ENCODE measurements at places on chromosomes 3 and 15. TPM values are rescaled to one million over a fixed set of nuclear protein-coding genes. Genes with fewer than 3 reads are reported as not detected.

CRYGS gene
- total RNA-seq, result 4.3 TPM

ZDHHC19 gene
- not detected for total RNA-seq

AEN gene
- total RNA-seq, result 45.7 TPM

KBTBD8 gene
- 9.9 TPM for total RNA-seq

AMT gene
- total RNA-seq, result 14.0 TPM

PLSCR5 gene
- total RNA-seq, result not detected
